ENCODE measurements at places on chromosomes 12 and 14.
A peak's percentile ranks its signal among the peaks of the same experiment; 100 is the strongest.

GRCh38 chr12:119512772-119513497, 80.6 kb upstream of the TMEM233 start:
- DNase-seq = no peak

- no peak for DNase-seq
Observed at GRCh38 chr12:39638178-39638577, 18.6 kb upstream of the ABCD2 start.

GRCh38 chr12:62694632-62695031, 228.0 kb downstream of the MON2 start:
- DNase-seq = no peak

- DNase-seq = no peak
Observed at GRCh38 chr12:128863957-128864356, 10.7 kb downstream of the GLT1D1 start.

GRCh38 chr12:92438641-92439419, 264.0 kb upstream of the PLEKHG7 start:
- no peak for DNase-seq

- DNase-seq = no peak
Observed at GRCh38 chr14:88554457-88555286, at the start of gene PTPN21. Gene PTPN21, minus strand, starts transcription at chr14:88555007. Its CDS starts 4,590 bp downstream, at chr14:88550417.

- DNase-seq = no peak
Observed at GRCh38 chr12:124874988-124875802, 11.5 kb upstream of the SCARB1 start.

- no peak for DNase-seq
Observed at GRCh38 chr12:109759595-109759994, 46.0 kb downstream of the FAM222A start.

- DNase-seq = peak; percentile 16
Observed at GRCh38 chr12:51926718-51927117, 19.4 kb downstream of the ACVRL1 start.

DNA sequence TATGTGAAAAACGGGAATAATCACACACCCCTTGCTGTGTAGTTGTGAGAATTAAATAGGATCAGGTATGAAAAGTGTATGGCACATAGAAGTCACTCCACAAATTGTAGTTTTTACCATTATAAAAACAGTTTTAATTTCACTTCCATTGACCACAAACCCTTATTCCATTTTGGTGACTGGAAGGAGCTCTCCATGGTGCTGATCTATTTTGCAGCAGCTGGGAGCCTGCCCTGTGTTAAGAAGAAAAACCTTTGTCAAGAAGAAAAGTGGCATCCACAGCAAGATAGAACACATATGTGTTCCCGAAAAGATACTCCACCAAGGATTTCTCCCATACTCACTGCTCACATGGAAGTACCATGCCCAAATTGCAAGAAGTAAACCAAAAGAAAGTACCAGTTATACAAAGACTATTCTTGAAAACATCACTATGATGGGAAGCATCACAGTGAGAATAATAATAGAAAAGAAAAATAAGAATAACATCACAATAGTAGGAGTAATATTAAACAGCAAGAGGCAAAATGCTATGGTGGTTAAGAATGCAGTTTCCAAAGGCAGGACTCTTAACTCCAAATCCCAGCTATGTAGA, 58.7 kb downstream of the TUNAR start:
- DNase-seq = no peak

- no peak for DNase-seq
Observed at GRCh38 chr14:26694521-26694920, 96.7 kb upstream of the NOVA1 start.

GRCh38 chr12:28294300-28294699, 104.0 kb downstream of the CCDC91 start:
- no peak for DNase-seq

DNA sequence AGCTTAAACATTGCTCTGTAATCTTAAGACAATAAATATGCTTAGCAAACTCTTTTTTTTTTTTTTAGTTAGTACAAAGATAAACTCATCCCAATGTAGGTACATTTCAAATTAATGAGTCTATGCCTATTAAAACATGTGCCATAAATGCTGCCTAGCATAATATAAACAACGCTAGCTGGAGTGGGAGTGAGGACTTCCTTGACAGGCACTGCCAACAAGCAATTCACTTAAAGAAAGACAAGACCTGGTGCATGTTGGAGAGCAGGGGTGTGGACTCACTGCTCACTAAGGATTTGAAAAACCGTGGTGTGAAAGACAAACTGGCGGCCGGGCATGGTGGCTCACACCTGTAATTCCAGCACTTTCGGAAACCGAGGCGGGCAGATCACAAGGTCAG, 187.2 kb upstream of the RGS6 start:
- DNase-seq = no peak

DNA sequence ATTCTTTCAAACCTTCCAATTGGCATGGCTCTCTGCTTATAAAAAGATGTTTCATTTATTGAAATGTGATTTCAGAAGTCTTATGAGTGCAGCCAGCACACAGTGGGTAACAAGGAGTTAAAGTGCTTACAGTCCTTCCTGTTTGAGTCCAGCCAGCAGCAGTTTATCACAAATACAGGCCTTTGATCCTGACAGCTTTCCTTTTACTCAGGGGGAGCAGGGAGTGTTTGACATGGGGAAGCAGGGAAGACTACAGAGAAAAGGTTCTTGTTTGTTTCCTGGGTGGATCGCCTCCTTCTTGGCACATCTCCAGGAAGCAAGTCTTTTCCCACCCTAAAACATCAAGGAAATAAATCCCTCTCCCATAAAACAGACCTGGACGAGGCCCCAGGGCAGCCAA, 216.1 kb downstream of the MSRB3 start:
- DNase-seq = no peak

DNA sequence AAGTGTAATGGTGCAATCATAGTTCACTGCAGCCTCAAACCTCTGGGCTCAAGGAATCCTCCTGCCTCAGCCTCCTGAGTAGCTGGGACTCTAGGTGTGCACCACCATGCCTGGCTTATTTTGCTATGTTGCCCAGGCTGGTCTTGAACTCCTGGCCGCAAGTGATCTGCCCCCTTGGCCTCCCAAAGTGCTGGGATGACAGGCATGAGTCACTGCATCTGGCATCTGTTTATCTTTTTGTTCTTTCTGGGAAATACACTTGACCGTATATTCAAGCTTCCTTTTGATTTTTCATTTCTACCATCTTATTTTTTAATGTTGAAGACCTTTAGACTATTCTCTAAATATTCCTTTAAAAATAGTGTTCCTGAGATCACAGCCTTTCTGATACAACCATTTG, 82.4 kb upstream of the OSBPL8 start:
- no peak for DNase-seq

DNA sequence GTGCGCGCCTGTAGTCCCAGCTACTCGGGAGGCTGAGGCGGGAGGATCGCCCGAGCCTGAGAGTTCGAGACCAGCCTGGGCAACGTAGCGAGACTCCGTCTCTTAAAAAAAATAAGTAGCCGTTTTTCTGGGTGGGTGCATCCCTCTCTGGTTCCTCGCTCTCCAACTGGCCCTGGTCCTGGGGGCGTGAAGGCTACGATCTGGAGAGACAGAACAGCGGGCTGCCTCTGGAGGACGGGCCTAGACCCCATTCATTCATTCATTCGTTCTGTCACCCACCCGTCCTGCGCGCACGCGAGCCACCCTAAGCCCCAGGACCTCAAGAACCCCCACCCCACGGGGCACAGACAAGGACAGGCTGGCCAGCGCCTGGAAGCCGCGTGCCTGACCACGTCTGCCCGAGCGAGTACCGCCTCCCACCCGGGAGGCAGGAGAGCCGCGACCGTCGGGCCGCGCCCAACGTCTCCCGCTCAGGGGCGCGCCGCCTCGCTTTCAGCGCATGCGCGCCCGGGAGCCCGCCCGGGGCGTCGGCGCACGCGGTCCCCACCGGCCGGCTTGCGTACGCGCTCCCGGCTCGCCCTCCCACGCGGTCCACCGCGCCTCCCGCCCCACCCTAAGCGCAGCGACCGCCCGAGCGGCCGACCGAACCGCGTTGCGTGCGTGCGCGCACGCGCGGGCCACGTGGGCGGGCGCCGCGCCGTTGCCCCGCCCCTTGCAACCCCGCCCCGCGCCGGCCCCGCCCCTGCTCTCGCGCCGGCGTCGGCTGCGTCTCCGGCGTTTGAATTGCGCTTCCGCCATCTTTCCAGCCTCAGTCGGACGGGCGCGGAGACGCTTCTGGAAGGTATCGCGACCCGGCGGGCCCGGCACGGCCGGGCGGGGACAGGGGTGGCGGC, at the start of gene RAN:
TSS of gene RAN (plus strand) at position 781 of the 893 bp plus-strand sequence. CDS start 528 bp downstream, outside the sequence.
- peak; percentile 93 for DNase-seq

GRCh38 chr14:95130549-95130948, 26.8 kb downstream of the DICER1 start:
- no peak for DNase-seq

GRCh38 chr12:99600388-99600787, 47.2 kb upstream of the GARIN6 start:
- DNase-seq = no peak

DNA sequence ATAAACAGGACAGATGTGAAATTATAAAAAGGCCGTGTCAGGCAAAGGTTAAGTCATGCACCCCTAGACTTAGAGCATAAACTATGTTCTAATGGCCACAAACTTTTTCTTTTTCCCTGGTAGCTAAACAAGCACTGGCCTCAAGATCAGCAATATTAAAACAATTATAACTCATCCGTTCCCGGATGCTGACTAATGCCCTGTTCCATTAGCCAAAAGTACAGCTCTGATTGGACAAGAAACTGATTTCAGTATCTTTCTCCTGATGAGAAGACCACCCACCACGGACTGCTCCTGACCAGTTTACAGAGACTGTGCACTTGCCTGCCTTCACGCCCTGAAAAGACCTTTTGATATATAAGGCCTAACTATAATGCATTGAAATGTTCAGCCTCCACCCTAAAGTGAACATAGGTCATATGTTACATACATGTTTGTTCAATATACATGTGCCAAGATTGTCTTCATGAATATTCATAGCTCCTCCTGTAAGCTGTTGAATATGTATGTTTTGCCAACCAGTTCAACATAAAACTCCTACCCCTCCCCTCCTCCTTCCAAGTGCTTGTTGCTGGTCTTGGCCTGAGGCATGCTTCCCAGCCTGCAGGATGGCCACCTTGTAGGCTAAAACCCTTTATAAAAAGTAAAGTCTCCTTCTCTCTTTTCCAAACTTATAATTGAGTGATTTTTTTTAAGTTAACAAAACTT, 162.0 kb downstream of the IPO8 start:
- no peak for DNase-seq

DNA sequence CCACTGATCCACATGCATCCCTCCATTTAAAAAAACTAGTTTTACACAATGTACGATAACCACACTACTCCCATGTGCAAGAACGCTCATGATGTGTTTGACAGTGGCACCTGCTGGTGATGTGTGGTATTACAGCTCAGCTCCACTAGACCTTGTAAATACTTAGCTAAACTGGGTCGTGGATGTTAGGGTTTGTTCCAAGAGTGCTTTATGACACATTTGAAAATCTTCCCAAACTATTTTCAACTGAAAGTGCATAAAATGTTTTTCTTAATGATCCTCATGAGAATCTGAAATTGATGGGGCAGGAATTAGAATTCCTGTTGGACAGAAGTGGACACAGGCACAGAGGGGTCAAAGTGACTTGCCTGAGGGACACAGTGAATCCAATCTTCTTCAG, 99.2 kb downstream of the SCARB1 start:
- no peak for DNase-seq

DNA sequence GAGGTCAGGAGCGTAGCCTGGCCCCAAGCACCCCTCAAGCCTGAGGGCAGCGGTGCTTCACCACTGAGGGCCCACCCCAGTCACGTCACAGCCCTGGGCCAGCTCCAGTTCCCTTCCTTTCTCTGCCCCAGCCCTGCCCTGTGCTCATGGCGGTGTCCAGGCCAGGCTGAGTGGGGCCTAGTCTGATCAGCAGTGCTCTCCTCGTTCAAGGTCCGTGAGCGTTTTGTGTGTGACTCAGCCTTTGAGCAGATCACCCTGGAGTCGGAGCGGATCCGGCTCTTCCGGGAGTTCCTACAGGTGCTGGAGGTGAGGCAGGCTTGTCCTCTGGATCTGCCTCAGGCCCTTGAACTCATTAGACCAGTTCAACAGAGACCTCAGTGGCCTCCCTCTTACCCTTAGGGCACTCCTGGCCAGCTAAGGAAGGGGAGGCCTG, 19.0 kb downstream of the PRPF40B start:
- DNase-seq = no peak

DNA sequence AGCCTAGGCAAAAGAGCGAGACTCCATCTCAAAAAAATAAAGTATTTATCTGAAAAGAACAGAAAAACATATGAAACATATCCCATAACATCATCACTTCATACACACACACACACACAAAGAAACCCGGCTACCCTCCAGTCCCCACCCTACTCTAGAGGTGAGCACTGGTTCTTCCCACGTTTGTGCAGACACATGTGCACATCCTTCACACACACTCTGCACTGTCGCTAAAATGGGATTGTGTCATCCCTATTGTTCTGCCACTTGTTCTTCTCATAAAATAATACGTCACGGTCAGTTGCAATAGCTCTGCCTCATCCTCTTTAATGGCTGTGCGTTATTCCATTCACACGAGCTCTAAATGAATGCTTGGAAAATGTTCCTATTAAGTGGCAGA, 85.9 kb upstream of the ANO2 start:
- DNase-seq = no peak

DNA sequence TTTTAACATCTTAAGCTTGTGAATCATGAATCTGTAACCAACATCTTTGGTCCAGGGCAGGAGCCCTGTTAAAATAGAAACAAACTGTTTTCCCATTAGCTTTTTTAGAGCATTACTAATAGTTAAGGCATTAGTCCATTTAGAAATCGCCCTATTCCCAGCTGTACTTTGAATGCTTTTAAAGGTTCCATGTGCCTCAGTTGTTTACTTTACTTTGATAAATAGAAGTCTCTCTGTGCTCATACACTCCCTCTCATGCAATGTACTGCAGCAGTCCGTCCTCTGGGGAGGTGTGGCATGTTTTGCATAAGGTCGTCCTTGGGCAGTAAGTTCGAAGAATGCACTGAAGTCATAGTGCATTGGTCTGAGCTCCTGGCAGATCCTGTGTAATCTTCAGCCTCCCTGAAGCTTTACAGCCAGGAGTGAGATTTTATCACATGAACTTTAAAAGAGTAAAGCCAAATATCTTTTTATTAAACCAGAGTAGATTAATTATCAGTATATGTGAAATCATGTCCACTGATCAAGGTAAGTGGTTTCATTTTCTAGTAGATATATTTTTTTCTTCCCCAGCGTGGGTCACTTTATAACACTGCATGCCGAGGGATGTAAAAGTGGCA, 134.7 kb downstream of the FGD4 start:
- DNase-seq = no peak

DNA sequence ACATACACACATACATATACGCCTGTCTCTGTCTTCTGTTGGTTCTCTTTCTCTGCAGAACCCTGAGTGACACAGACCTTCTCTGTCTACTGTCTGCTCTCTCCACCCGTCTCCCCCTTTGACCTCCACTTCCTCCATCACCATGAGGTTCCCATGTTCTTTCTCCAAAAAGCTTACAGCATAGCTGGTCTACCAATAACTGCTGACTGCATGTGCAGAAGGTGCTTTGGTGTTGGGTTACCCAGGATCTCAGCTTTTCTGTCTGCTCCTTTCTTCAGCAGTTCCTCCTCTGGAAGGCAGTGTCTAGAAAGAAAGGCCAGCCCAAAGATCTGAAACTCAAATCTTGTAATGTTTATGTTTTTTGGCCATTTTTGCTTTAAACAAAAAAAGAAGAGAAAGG, 125.6 kb downstream of the SMOC1 start:
- DNase-seq = no peak

Measured in activated T-helper 9 cell treated with anti-CD3 and anti-CD28 coated beads, Interleukin-2, amount 50 U/mL, for 16 hours (primary cell).